NCI-H1092 treated with DMSO at 0.1 percent for 48 hours (cell line): ENCODE measurements at places on chromosomes 6 and 20.
A peak's percentile ranks its signal among the peaks of the same experiment; 100 is the strongest.

DNA sequence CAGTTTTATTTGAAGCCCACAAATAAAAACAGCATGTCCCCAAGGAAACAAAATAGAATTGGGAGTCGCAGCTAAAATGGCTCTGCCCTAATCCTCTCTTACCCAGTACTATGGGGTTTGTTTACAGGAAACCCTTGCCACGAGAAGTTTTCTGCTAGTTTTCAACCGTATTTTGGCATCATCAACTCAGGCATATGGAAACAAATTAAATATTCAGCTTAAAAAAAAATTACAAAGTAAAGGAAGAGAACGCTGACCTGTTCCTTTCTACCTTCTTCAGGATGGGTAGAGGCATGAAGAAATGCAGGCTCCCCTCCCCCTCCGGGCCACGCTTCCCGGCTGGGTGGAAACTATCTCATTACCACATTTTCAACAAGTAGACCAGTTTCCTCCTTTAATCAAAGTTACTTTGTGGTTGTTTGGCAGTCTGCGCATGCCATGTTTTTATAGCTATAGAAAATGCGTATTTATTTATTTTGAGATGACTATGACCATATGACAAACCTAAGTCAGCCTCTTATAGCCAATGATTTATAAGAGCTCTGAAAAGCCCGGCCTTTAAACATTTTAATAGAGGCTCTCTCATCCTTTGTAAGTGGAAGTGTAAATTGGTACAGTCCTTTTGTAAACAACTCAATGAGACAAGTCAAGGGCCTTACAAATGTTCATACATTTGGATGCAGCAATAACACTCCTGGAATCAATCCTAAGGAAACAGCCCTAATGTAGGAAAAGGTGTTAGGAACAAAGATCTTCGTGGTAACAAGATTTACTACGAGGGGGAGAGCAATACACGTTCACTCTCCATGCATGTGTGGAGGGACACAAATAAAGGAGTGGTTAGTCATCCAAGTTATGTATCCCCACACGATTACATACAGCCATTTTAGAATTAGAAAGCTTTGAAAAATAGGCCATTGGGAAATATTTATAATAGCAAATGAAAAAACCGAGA is 16.1 kb upstream of the ZNF217 start:
- DNase-seq = peak; percentile 69

DNA sequence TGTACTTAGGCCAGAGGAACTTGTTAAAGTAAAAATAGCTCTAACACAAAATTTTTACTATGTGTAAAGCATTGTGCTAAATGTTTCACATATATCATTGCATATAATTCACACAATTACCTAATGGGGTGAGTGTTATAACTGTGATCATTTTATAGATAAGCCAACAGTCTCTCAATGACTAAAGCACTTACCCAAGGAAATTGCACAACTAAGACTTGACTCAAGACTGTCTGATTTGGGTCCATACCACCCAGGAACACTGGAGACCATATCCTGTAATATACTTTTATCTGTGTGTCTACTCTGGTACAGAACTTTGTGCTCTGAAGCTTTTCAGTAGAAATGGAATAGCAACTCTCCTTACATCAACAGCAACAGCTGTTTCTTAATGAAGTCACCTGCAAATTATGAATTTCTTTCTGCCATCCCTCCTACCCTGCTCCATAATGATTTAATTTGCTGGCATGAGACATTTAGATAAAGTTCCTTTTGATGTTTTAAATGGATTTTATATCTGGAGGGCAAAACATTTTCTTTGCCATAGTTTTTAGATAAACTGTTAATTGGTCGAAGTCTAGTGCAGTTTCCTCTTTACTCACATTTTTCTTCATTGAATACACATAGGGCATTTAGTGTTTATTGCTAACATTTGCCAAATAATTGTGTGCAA is 47.5 kb downstream of the TSPYL4 start:
- no peak for DNase-seq

DNA sequence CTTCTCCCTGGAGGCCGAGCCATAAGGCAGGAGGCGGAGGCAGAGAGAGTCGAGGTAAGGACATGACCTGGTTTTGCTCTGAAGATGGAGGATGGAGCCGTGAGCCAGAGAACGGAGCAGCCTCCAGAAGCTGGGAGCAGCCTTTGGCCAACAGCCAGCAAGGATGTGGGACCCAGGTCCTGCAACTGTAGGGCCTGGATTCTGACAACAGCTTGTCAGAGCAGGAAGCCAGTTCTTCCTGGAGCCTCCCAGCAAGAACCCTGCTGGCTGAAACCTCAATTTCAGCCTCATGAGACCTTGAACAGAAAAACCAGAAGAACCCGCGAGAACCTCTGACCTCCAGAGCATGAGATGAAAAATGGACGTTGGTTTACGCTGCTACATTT is 13.4 kb upstream of the MRGBP start:
- DNase-seq = no peak

GRCh38 chr6:57182017-57182432 is 9.9 kb downstream of the BAG2 start:
- no peak for DNase-seq

DNA sequence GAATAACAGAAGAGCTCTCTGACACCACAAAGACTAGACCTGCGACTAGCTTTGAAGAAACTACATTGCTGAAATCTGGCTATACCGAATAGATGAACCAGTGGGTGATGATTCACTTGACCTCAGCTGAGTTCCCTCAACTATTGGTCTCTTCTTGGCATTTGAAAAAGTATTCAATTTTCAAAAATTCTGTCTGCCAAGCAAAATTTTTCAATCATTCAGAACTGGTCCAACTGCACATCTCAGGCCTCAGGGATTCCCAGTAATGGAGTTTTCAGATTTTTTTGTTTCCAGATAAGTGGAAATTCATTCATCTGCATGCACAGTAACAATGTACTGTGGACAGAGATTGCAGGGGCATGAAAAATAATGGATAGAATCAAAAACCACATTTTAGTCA is 121.4 kb upstream of the NAA20 start:
- DNase-seq = no peak

DNA sequence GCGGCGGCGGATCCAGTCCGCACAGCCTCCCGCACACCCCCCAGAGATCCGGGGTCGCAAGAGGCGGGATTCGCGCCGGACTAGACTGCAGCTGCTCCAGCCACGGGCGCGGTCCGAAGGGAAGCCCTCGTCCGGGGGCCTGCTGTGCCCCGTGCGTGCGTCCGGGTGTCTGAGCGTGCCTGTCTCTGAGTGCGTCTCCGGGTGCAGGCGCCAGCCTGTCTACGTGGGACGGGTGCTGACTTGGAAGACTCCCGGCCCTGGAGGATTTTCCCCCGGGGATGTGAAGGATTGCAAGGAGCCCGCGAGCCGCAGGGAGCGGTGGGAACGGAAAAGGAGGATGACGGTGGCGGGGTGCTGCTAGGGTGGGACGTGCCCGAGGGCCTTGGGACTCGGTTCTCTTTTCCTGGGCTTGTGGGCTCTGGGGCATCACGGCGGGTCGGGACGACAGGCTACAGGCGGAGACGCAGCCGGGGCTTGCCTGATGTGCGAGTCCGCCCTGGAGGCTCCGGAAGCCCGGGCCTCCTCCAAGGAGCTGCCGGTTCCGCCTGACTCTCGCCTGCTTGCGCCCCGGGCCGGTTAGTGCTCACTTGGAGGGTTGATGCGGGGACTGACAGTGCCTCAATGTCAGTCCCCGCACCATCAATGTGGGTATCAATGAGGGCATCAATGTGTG is 5.7 kb downstream of the MAFB start:
- DNase-seq = no peak

GRCh38 chr6:143176090-143177021 is 115.7 kb downstream of the AIG1 start:
- DNase-seq = no peak

DNA sequence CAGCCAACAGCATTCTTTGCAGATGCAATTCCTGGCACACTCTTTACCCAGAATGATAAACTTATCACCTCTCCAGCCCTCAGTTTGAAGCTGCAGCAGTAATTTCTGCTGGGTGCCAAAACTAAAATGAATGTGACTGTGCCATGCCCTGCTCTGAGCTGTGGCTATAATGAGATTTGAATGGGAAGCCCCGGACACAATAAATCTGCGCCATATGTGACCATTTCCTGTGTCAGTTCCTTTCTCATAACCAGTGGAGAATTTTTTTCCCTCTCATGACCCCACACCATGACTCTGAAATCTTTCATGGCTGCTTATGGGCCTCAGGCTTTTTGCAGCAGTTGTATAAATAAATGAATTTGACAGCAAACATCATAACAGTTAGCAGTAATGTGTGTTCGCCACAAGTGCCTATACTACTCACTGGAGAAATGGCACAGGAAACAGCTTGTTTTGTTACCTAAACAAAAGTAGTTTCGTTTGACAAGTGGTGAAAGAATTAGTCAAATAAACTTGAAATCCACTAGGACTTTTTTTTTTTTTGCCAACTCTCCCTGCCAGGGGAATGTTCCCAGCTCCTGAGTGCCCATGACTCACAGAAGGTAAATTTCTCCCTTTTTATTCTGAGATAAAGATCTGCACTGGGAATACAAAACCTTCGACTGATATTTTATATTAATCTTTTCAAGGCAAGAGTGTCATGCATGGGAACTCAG is 408.4 kb downstream of the PKHD1 start:
- DNase-seq = no peak

DNA sequence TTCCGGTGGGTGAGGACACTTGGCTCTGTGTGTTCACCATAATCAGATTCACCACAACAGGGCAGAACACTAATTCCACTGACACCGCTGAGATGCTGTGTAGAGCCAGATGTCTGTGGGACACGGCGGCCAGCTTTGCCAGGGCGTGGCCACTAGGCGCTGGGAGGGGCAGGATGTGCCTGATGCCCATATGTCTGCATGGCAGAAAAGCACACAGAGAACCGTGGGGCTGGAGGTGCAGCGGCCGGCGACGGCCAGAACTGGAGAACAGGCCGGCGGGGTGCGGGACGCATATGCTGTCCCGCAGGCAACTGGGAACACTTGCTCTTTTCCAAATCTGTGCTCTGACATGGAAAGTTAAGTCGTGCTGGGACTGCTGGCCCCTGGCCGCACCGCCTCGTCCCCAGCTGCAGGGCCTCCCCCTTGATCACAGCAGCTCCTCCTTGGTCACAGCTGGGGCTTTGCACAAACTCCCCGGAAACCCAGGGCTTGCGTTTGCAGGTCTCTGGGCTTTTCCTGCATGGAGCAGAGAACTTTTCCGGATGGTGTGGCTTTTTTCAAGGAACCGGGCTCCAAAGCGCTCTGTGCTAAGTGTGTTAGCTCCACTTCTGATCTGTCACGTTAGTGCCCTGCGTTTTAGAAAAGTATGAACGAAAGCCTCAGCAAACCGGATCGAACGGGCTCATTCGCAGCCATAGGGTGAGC is 31.1 kb downstream of the NTSR1 start:
- no peak for DNase-seq

DNA sequence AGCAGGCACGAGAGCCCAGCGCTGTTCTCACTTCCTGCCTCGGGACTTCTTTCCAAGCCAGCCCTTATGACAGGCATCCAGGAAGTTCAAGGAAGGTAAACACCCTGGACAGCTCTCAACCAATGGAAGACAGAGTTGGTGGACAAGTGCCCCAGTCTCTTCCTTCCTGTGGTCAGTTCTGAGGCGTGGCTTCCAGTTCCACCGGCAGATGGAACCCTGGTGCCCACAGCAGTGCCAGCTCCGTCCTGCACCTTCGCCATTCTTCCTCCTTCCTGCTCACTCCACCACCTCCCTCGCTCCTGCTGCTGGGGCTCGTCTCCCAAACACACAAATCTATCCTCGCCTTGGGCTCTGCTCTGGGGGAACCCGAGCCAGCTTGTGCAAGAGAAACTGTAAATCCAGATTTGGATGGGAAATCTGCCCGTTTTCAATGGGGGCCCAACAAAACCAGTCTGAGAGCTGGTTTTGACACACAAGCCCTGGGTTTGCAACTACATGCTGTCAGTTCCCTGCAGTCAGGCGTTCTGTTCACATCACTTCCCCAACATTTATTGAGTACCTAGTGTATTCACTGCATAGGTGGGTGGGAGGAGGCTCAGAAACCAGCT is 162.7 kb downstream of the GRM4 start:
- no peak for DNase-seq

DNA sequence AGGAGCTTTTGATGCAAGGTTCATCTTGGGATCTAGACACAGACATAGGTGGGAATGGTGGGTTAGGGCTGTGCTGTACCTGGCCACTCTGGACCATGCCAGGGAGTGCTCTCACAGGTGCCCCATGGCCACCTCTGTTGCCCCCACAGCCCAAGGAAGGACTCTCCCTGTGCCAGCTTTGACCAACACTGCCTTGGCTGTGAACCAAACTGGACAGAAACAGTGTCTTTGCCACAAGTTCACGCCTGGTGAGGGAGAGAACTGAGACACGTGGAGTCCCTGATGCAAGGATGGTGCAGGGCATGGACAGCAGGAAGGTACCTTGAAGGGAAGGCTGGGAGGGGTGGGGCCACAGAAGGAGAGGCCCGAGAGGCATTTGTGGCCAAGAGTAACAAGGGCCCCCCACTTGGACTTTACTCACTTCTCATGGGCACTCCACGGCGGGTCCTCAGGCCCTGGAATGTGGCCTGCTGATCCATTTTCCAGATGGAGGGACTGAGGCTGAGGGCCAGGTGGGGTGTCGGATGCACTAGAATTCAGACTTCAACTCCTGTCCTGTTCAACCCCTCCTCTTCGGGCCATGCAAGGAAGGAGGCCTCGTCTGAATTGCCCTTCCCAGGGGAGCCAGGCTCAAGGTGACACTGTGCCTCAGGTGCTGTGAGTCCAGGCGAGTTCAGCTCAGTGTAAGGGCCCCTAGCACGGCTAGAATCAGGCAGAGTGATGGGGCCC is 103.3 kb downstream of the YTHDF1 start:
- DNase-seq = no peak

- DNase-seq = no peak
Observed at GRCh38 chr6:102022803-102023202, 629.3 kb downstream of the GRIK2 start.

- no peak for DNase-seq
Observed at GRCh38 chr6:168536665-168537539, 95.9 kb downstream of the SMOC2 start.

GRCh38 chr6:170383466-170384035 is 77.0 kb downstream of the FAM120B start:
- no peak for DNase-seq

- DNase-seq = no peak
Observed at GRCh38 chr6:27295301-27296079, 16.6 kb downstream of the POM121L2 start.

- no peak for DNase-seq
Observed at GRCh38 chr6:9520417-9521151, 894.3 kb downstream of the TFAP2A start.

DNA sequence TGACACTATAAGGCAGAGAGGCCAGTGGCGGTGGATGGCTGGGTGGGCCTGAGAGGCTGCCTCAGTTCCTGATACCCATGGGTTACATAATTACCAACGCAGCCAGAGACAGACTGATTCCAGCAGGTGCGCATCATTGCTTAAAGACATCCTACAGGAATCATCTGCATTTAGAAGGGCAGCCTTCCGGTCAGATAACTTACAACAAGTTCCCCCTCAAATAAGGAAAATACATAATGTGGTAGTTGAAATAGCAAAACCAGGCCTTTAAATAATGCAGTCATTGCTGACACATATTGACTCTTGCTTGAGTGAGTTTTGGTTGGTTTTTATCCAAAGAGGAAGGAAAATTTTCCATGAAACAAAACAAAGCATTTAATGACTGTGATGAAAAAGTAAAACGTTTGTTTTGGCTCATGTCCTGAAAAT is 81.9 kb downstream of the SIM1 start:
- DNase-seq = no peak
